Chondrocyte (in vitro differentiated cells): ENCODE measurements at places on chromosomes 4 and X. TPM values are rescaled to one million over a fixed set of nuclear protein-coding genes. Genes with fewer than 3 reads are reported as not detected.

DNA sequence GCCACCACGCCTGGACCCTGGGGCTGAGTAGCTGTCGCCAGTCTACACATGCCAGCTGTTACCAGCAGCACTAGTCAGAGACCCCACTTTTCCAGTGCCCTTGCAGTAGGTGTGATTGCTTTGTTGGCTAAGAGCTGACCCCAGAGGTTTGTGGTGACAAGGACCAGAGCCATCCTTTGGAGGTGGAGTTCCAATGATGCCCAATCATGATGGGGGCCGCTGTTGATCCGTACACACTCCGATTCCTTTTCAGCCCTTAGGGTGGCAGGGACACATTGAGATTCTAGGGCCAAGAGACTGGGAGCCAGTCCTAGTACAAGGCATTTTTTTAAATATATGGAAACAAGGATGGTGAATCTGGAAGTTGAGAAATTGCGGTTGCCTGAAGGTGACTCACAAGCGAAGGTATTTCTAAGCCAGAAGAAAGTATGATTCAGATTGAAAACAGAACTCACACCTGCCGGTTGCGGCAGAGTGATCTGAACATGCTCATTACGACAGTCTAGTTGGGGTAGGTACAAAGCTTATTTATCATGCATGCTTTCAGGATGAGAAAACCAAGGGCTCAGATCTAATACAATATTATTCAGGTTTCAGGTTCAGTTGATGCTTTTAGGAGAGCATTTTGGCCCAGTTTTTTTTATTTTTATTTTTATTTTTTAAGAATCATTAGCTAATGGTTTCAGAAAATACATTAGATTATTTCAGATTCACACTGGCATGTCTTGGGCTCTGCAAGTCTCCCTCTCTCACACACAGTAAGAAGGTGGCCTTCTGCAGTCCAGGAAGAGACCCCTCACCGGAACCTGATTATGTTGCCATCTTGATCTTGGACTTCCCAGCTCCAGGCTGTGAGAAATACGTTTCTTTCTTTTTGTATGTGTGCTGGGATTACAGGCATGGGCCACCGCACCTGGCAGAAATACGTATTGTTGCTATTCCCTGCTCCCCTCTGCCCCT, 43.4 kb downstream of the SHROOM2 start:
- no peak for DNase-seq

TDO2 gene
- total RNA-seq = not detected in 3 replicates

- DNase-seq = no peak
These were observed 31.4 kb downstream of the TEX13A start for GRCh38 chrX:105189093-105189492.

DNA sequence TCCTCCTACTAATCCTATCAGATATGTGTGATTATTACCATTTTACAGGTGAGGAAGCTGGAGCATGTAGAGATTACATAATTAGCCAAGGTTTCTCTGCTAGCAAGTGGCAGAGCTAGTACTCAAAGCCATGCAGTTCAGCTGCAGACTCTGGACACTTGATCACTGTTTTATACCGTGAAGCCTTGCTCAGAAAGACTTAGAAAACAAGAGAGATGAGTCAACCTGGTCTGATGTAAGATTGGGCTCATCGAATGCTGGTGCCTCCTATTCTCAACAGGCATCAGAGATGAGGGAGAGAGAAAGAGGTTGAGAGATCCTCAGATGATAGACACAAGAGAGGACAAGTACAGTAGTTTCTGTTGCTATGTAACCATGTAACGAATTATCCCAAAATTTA, 19.0 kb upstream of the PDE5A start:
- DNase-seq = no peak

- no peak for DNase-seq
These were observed 3.0 kb downstream of the RBPJ start for GRCh38 chr4:26323821-26324220.

MAP3K15 gene
- total RNA-seq = 0.18 to 0.22 TPM in 2 of 3 replicates, not detected in the other

GRCh38 chr4:61959087-61959486, 759.0 kb downstream of the ADGRL3 start:
- no peak for DNase-seq

GRCh38 chr4:144174401-144175067, 34.0 kb upstream of the GYPA start:
- no peak for DNase-seq

DNA sequence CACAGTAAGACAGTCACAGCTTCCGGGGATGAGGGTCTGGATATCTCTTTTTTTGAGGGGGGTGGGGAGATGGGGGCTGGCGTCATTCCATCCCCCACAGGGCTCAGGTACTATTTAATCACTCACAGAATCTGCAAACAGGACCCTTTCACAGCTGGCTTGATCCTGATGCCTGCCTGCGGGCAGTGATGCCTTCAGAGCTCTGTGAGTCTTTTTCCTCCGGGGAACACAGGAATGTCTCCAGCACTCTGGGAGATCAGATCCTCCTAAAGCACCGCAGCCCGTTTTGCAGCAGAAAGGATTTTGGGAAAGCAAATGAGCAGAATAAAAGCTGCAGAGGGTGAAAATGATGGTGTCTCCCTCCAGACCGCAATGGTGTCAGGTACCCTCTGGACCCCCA, 13.2 kb upstream of the SHOX start:
- DNase-seq = no peak

DNA sequence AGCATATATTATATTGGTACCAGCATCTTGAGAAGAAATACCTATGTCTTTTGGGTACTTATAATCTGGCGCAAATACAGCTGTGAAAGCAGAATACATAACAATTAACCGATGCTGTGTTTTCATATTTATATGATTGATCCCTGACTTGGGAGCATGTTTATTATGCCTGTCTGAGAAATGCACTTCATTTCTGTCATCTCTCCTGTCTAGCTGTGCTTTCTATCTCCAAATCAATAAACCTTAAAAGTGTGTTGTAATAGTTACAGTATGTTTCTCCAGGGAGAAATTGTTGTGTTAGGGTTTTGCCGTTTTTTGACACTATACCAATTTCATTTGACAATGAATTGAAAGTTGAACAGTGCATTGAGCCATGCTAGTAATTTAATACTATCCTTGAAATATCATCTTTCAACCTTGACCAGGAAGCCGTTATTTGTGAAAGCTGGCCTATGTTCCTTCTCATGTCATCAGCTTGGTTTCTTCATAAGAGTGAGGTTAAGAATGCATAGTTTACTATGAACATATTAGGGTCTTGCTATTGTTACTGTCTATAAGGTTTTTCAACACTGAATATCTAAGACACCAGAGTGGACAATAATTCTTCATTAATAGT, 206.2 kb upstream of the PCDH18 start:
- DNase-seq = no peak

SOWAHB gene
- total RNA-seq = 2.6 to 4.8 TPM (median 4.8 TPM) in 3 replicates

VCX3A gene
- total RNA-seq = not detected in 3 replicates

DNA sequence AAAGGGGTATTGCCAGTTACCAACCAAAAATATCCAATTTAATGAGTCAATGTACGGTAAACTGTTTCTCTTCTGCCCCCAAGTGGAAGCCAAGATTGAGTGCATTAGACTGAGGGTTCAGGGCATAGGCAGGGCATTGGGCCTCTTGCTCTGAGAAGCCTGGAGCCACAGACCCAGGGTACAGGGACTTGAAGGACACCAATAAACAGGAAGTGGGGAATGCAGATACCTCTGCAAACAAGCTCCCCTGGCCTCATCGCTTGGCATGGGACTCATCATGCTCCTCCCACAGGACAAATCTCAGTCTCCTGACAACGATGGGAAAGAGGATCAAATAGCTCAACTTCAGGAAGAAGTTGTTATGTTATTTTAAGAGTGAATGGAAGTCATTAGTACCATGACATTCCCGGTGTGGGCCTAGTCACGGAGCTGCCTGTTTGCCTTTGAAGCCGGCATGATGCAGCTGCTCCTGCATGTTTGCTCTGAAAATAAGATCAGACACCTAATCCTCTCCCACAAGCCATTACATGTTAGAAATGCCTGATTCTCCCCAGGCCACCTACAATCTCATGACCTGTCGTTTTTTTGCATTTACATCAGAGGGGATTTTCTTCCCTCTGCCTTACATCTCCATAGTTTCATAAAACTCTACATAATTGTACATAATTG, 224.2 kb downstream of the RCHY1 start:
- DNase-seq = no peak

EREG gene
- total RNA-seq = not detected in 3 replicates

FGF16 gene
- not detected in 3 replicates for total RNA-seq

GRCh38 chrX:15497865-15498264, 2.7 kb upstream of the BMX start:
- no peak for DNase-seq

DNA sequence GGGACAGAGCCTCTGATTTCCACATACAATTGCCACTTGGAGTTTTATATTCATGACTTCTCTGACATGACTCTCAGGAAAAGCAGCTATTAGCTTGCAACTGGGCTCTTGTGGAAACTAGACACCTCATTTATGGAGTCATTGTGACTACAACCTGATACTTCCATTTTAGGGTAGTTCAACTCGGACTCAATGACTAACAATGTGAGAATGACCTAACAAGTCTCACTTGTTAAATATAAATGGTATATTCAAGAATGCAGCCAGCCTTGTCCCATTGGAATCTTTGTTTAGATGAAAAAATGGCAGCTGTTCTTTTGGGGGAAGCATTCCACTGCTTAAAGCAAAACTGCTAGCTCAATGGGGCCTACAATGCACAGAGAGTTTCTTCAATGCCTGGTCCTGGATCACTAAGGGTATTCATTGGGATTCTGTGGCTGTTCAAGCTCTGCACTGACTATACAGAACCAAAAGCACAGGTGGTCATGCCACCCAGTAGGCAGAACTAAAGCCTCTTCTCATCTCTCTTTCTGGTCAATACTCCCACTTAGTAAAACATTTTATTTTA, 36.5 kb upstream of the GLRA3 start:
- DNase-seq = no peak

GRCh38 chr4:57131849-57132742, 21.9 kb upstream of the IGFBP7 start:
- DNase-seq = no peak

DNA sequence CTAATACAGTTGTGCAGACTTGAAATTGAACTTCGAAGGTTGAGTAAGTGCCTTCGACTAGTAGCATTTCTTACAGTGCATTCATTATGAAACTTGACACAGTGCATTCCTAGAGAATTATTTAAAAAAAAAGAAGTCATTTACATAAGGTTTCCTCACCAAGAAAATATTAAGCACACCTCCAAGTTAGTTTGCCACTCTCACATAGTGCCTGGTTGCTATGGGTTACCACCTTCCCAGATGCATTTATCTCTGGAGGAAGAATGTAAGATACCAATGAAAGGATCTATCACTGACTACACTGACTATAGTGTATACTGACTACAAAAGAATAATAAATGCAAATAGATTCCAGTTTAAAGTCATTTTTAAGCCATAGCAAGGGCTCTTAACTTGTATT, 311.9 kb upstream of the RASGEF1B start:
- DNase-seq = no peak

DNA sequence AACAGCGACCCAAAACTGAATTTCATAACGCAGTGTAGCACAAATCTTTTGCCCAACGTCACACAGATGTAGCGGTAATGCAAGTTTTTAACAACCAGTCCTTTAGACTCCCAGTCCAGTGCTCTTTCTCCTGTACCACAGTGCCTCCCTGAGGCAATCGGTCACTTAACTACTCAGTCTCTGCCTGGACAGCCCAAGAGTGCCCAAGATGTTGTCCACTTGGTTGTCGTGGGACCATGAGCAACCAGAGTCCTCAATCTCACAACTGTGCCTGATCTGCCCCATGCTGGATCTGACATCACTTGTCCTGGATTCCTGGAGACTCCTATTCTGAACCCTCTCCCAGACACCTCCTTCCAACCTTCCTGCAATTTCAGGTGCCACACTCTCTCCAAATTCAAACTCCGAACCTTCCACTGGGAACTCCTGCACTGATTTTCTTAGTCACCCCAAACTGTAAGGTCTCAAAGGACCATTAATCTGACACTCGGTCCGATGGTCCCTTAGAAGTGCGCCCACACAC, 702 bp downstream of the MMGT1 start:
- no peak for DNase-seq

DNA sequence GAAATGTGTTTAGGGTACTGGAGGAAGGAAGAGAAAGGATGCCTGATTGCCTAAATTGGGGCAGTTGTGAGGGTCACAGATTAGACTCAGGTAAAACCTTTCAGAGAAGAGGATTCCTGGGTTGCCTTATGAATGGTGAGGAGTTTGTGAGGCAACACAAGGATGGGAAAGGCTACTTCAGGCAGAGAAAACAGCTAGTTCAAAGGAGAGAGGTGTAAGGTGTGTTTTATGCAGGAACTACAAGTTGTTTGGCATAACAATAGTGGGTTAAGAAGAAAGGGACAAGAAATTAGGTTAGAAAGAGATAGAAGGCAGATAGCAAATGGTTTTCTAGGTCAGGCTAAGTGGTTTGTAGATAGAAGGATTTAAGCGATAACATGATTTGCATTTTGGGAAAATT, 75.1 kb upstream of the PGRMC2 start:
- DNase-seq = no peak

GRCh38 chr4:83340692-83341343, 6.2 kb upstream of the HPSE start:
- DNase-seq = no peak

GRCh38 chrX:1836683-1837082, 221.8 kb downstream of the ASMT start:
- no peak for DNase-seq

GRCh38 chr4:6221301-6221850, 21.0 kb upstream of the JAKMIP1 start:
- DNase-seq = no peak

- no peak for DNase-seq
These were observed 3.7 kb downstream of the KIF4A start for GRCh38 chrX:70293621-70294020.

DNA sequence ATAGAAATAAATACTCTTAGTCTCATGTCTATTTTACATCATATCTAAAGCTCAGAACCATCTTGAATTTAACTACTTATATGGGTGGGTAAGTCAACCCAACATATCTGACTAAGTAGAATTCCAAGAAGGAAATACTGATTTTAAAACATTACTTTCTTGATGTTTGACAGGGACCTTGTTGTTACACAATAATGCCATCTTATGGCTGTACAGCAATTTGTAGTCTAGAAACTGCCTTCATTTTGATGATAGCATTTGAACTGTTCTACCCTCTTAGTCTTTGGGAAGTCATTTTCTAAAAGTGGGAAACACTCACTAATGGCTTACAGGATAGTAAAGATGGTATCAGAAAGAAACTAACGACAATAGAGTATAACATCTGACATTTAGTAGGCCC, 929.5 kb downstream of the DMD start:
- DNase-seq = no peak

DNA sequence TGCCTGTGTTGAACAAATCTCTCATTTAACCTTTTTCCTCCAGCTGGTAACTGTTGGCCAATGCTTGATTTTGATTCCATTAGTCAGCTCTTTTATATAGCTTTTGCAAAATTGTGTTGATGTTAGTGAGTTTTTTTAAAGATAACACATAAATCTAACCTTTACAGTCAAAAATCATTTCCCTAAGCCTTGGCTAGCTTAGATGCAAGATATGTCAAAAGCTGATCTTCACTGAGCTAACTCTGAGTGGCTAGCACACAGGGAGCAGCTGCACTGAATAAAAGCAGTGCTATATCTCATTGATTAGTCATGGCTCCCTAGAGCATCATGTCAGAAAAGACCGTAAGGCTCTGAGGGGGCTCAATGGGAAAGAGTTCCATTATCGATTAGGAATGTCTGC, 78.7 kb downstream of the PPARGC1A start:
- DNase-seq = no peak

NUP54 gene
- total RNA-seq = 26.1 to 41.5 TPM (median 27.3 TPM) in 3 replicates
